ENCODE measurements at places on chromosomes 3 and 15. TPM values are rescaled to one million over a fixed set of nuclear protein-coding genes. Genes with fewer than 3 reads are reported as not detected.

Gene DPPA2
- 1.4 TPM for polyA plus RNA-seq

Gene SOX14
- polyA plus RNA-seq: not detected

GRCh38 chr3:46935168-46935858 is 41.2 kb downstream of the CCDC12 start:
- no peak for DNase-seq

DNA sequence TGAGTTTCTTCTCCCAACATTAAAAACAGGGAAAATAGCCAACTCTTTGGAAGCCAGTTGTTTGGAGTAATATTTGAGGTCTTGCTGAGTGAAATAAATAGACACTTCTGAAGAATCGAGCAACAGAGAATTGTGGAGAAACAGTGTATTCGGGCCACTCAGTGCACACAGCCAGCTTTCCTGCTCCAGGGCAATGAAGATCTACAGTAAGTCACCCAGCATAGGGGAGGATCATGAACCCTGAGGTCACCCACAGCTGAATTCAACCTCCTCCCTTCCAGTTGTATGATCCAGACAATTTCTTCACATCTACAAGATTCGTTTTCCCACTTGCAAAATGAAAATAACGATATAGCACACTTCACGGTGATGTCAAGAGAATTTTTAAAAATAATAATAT is 161.7 kb upstream of the BCL6 start:
- DNase-seq: no peak

DNA sequence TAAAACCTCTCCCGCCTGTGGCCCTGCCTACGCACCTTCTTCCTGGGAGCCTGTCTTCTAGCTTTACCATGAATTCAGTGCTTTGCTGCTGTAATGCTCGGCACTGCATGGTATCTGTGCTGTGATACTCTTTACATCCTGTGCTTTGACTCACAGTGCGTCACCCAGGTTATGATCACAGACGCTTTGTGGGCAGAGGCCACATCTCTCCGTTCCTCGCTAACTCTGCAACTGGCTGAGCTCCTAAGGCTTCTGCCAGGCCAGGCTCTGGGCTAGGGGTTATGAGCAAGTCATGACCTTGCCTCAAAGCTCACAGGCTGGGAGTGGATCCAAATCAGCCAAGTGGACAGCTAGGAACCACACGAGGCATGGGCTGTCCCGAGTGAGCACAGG is 23.2 kb downstream of the SPTBN5 start:
- no peak for DNase-seq

All from right renal cortex interstitium (tissue), 3 donors.